KBM-7 (cell line): ENCODE measurements at places on chromosomes 2 and 18.

DNA sequence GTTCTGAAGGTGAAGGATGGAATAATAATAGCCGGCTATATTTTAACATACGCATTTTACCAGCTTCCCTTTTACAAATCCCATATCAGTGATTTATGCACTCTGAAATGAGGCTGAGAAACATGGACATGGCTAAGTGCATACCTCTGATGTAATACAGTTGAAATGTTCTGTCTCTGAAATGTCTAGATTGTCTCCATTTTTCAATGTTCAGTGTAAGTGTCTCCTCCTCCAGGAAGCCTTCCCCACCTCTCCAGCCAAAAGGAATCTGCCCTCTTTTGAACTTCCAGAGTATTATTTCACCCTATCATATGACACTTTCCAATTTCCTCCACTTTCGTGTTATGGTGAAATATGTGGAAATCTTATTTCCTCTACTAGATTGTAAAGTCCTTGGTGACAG is 29.5 kb upstream of the ME2 start:
- no peak for DNase-seq

DNA sequence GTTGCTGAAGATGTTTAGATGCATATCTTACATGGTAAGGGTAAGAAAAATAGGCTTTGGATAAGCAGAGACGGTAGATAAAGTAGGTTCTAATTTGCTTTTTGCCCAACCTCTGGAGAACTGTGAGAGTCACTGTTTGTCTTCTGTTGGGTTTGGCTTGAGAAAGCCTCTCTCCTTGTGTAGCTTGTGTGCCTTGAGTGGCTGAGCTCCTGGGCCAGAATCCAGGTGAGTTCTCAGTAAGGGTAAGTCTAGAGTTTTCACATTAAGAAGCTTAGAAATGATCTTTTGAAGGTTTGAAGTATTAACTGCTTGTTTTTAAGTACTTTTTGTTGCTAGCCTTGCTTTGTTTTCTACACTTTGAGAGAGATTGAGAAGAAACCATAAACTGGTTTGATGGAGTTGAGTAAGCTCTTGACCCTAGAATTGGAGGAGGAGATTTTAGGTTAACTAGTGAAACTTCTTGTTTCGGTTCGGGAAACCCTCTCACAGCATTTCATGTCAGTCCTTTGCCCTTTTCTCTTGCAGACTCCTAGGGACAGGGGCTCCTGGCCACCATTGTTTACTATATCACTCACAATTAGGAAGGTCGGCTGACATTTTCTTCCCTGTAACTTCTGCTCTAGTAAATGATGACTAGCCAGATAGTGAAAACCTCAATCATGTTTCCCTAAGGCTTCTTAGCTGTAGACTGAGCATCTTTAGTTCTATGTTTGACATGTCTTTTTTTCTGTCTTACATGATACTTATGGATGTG is 26.0 kb downstream of the MAP4K4 start:
- DNase-seq, result no peak

DNA sequence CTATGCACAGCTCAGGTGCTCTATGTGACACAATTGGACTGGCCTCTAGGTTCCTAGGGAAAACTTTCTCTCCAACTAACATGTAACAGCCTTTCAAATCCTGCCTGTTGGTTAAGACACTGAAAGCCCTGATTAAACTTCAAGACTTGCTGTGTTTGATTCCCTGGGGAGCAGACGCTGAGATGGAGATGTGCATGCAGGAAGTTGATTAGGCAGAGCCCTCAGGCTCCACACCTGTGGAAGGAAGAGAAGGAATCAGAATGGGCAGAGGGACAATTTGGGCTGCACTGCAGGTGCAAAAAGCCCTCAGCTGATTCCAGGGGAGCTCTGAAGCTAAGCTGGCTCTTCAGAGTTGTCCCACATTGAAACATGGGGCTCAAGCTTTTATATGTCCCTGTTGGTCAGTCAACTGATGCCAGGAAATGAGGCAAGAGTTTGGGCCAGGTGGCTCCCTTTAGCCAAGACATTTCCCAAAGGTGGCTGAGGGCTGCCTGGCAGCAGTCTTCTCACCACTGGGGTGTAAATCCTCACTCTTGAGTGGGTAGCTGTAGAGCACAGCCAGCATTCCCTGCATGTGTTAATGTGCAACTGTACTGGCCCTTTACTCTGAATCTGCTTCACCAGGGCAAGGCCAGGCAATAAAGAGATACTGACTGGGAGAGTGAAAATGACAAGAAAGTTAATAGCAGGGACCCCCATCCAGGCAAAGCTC is 199.5 kb upstream of the DDX18 start:
- no peak for DNase-seq

DNA sequence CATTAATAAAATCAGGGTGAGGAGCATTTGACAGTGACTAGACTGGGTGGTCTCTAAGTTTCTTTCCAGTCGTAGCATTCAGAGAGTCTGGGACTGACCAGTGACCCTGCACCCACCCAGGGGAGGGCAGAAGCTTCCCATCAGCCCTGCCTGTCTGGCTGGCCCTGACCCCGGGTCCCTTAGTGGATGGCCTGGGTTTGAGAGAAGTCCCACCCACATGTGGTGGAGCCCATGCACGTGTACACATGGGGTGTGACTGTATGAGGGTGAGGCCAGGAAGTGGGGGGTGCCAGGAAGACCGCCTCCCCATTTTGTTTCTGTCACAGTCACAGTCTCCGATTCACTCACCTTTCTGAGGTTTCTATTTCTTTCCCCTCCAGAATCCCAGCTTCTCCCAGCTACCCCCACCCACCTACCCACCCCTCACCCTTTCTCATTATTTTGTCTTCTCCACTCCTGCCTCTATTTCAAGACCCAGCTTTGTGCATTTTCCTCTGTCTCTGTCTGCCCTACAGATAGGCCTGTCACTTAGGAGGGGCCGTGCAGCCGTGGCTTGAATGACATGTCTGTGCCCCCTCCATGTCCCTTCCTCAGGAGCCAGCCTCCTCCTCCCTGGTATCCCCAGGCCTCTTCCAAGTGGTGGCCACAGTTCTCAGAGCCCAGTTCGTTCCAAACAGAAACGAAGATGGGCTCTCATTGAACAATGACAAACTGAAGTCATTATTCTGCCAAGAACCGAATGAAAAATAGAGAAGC is 13.6 kb downstream of the CIB4 start:
- no peak for DNase-seq
